ENCODE measurements at places on chromosomes 5 and 9.

GRCh38 chr5:131848662-131849061 lies 51.8 kb upstream of the FNIP1 start:
- no peak for DNase-seq

- no peak for DNase-seq
These were observed 4.8 kb downstream of the TMOD1 start for GRCh38 chr9:97506306-97506705.

DNA sequence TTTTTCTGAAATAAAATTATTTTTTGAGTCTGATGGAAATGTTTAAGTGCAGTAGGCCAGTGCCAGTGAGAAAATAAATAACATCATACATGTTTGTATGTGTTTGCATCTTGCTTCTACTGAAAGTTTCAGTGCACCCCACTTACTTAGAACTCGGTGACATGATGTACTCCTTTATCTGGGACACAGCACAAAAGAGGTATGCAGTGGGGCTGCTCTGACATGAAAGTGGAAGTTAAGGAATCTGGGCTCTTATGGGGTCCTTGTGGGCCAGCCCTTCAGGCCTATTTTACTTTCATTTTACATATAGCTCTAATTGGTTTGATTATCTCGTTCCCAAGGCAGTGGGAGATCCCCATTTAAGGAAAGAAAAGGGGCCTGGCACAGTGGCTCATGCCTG lies 39.2 kb downstream of the FXN start:
- DNase-seq: no peak

GRCh38 chr9:128169925-128170324 lies 9.9 kb downstream of the BBLN start:
- no peak for DNase-seq

GRCh38 chr5:104297076-104297475 lies 734.5 kb upstream of the NUDT12 start:
- DNase-seq: no peak

DNA sequence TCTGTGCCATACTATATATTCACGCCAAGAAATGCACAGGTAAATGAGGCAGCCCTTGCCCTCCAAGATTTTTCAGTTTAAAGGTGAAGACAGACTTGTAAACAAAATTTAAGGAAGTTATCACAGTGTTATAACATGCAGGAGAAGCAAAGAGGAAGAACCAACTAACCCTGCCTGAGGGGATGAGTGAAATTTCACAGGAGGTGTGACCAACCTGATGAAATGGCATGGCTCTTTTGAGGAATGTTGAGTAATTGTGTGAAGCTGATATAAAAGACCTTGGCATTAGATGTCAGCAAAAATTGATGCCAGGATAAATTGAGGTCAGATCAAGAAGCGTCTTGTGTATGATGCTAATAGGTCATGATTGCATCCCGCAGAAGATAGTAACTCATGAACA lies 86.5 kb downstream of the HCN1 start:
- no peak for DNase-seq

- no peak for DNase-seq
These were observed 2.2 kb downstream of the PPP2CA start for GRCh38 chr5:134223406-134224248.

GRCh38 chr9:27408482-27408881 lies 111.5 kb upstream of the EQTN start:
- DNase-seq: no peak

- DNase-seq: peak; percentile 17
These were observed 277.7 kb downstream of the MSX2 start for GRCh38 chr5:175001876-175002645.

- no peak for DNase-seq
These were observed 322.9 kb upstream of the RPS23 start for GRCh38 chr5:82601077-82601476.

- DNase-seq: no peak
These were observed 7.2 kb downstream of the FAM219A start for GRCh38 chr9:34451135-34451534.

DNA sequence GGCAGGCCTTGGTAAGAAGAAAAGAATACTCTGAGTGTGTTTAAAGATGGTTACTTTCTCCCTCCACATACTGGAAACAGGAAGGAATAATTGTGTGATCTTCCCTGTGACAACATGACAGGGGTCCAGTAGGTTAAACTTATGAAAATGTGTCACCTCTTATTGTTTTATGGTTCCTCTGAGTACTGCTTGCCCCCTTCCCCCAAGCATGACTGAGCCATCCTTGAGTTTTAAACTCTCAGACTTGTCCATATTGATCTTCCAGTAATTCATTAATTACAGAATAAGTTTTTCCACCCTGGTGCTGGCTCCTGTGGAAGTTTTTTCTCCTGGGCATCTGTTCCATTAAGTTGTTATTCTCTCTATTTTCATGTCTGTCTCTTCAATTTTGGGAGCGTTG lies 95.8 kb downstream of the CNTLN start:
- DNase-seq: no peak

- DNase-seq: no peak
These were observed 98.0 kb downstream of the EHMT1 start for GRCh38 chr9:137716694-137717287.
